ENCODE measurements at places on chromosomes 6 and 20.

DNA sequence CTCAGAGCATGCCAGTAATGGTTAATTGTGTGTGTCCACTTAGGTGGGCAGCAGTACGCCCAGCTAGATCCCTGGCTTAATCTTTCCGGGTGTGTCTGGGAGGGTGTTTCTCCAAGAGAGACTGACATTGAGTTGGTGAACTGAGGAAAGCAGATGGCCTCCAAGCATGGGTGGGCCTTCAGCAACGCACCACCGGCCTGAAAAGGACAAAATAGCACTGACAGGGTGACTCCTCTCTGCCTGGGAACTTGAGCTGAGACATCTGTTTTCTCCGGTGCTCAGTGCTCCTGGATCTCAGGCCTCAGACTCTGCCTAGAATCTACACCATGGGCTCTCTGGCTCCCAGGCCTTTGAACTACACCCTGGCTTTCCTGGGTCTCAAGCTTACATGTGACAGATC, 43.2 kb downstream of the C6orf118 start:
- no peak for DNase-seq

DNA sequence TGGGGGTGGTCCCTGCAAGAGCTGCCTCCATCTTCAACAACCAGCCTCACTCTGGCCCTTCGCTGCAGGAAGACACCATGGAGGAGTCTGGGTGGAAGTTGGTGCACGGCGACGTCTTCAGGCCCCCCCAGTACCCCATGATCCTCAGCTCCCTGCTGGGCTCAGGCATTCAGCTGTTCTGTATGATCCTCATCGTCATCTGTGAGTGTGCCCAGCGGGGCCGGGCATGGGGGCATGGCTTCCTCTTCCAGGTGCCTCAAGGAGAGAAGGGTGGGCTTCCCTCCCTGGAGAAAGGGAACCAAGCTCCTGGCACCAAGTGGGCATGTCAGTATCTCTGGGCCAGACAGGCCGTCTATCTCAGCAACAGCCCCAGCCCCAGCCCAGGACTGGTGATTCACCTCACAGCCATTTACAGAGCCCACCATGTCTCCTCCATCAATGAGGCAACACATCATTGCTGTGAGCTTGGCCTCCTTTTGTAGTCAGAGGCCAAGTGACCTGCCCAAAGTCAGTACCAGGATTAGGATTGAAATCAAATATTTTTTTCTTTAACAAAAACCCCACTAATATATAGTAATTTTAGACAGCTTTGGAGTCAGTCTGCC, 40.2 kb downstream of the TM9SF4 start:
- DNase-seq = no peak

DNA sequence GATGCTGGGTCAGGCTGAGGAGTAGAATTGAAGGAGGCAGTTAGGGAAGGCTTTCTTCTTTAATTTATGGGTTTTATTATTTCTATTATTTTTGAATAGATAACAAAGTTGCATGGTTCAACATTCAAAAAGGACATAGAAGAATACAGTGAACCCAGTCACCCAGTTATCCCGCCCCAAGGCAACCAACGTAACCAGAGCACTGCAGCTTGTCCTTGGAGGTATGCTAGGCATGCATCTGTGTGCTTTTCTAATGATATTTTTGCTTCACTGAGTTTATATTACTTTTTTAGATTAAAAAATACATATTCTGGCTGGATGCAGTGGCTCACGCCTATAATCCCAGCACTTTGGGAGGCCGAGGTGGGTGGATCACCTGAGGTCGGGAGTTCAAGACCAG, 47.4 kb upstream of the DSN1 start:
- no peak for DNase-seq

GRCh38 chr6:106546691-106547414, 82.4 kb downstream of the RTN4IP1 start:
- DNase-seq = peak; percentile 95

GRCh38 chr6:167238694-167239467, 52.2 kb upstream of the UNC93A start:
- no peak for DNase-seq

All from fibroblast of mammary gland (primary cell).